ENCODE measurements at places on chromosomes 4 and X. TPM values are rescaled to one million over a fixed set of nuclear protein-coding genes. Genes with fewer than 3 reads are reported as not detected.

Gene PAK3
- total RNA-seq: 5.5 TPM

Gene GIMD1
- total RNA-seq: not detected

Gene SLC49A3
- total RNA-seq: 3.7 TPM

Gene TRO
- total RNA-seq: 47.0 TPM

Gene NPNT
- 110 TPM for total RNA-seq

Gene CCDC110
- total RNA-seq: 3.3 TPM

- no peak for DNase-seq
Measured at GRCh38 chr4:83125738-83126141, 11.2 kb upstream of the PLAC8 start.

DNA sequence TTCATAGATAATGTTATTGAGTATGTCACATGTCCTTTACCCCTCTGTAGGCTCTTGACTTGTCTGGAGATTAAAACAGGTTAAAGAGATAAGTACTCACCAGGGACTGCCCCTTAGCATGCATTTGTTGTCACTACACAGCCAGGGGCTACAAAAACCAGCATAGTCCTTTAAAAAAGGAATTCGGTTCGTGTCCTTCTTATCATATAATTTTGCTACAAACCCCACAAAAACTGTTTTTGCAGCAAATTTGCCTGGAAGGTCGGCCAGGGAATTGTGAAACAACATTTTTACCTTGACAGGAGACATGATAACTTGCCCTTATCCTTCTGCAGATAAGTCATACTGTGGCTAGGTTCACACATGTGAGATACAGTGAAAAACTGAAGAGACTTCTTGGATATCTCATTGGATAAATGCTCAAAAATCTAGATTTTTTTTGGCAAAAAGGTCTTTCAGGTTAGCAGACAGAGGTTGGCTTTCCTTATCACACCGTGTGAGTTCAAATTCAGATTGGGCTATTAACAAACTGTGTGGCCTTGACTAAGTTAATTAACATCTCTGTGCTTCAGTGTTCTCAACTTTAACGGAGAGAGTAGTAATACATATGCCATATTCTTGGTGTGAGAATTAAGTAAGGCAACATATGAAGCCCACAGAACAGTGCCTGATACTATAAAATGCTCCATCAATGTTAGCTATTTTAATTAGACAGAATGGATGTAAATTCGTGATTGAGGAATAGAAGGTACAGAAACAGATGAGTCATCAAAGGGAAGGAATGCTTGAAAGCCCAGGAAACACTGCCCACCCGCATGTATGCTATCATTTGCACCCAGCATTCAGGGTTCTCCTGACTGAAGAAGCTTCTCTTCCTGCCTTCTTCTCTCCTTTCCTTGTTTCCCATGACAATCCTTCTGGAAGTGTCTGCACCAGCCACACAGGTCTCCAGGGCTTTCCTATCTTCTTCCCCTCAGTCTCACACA is 30.0 kb downstream of the FAM9C start:
- DNase-seq: no peak

GRCh38 chr4:156477636-156478035 is 494.0 kb downstream of the PDGFC start:
- DNase-seq: no peak

- DNase-seq: no peak
Measured at GRCh38 chr4:92994727-92995126, 691.0 kb downstream of the GRID2 start.

DNA sequence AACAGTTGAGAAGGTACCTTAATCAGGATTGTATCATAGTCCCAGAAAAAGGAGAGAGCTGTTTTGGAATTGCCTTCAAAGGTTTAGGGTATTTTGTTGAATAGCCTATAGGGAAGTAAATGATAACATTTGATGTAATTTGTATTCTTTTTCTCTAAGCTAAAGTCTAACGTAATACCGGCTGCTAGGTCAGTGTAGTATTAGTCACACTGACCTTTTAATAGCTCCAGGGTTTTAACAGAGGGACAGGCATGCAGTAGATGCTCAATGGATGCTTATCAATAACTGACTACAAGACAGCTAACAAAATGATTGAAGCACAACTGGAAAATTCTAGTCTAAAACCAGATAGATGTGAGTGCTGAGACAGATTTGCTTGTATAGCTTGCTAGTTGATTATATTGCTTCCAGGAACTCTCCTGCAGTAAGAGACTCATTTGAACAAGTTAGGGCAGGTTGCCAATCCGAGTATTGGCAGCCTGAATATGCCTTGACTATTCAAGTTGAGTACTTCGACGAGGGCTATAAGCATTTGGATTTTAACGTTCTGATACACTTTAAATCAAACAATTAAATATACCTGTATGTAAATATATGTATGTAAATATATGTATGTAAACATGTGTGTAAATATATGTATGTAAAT is 16.5 kb upstream of the PNPLA4 start:
- peak; percentile 6 for DNase-seq

- no peak for DNase-seq
Measured at GRCh38 chr4:166012129-166013030, 139.3 kb downstream of the TLL1 start.

DNA sequence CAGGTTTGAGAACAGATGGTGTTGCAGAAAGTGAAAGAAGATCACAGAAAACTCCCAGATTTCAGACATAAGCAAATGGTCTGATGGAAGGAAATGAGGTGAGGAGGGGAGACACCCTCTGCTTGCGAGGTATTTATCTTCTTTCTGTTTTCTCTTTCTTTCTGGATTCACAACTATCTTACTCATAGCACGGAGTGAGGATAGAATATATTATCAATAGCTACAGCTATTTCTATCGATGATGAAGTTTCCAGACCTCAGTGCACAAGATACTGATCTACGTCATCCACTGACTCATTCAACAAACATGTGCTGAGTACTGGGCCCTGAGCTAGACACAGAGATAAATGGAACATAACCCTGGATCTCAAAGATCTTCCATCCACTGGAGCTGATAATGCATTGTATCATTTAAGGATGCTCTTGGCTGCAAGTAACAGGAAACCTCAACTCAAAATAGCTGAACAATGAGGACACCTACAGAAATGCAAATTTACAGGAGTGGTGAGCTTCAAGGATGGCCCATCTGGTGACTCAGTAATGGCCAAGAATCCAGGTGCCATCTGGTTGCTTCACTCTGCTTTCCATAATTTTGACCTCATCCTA is 21.2 kb downstream of the SLC2A9 start:
- no peak for DNase-seq

GRCh38 chr4:104015680-104016079 is 295.9 kb upstream of the TACR3 start:
- DNase-seq: peak; percentile 54

DNA sequence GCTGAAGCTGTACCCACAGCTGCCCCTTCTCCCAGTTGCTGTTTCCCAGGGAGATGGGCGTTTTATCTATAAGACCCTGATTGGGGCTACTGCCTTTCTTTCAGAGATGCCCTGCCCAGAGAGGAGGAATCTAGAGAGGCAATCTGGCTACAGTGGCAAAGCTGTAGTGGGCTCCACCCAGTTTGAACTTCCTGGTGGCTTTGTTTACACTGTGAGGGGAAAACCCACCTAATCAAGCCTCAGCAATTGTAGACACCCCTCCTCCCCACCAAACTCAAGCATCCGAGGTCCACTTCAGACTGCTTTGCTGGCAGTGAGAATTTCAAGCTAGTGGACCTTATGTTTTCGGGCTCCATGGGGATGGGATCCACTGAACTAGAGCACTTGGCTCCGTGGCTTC is 240.4 kb upstream of the AFF2 start:
- DNase-seq: no peak

DNA sequence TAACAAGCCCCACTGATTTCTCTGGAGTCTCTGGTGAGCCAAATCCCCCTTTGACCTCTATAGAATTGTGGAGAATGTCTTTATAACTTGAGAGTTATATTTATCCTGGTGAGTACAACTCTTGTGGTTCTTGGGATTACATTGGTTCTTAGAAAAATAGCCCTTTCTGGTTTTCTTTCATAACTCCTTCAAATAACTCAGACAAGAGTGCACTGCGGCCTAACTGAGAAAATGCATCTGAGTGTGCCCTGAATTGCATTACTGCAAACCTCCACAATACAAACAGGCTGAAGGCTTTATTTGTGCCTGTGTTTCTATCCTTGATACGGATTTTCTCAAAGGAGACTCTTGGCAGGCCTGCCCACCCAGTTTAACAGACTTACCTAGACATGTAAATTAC is 2.7 kb downstream of the BEX3 start:
- no peak for DNase-seq

All from tongue (tissue), 3 donors.